ELF-1 (cell line): ENCODE measurements at places on chromosomes 6 and 20.

- no peak for DNase-seq
Measured at GRCh38 chr6:73614802-73615201, 39.0 kb downstream of the SLC17A5 start.

GRCh38 chr6:112149236-112149635, 61.8 kb downstream of the FAM229B start:
- no peak for DNase-seq

DNA sequence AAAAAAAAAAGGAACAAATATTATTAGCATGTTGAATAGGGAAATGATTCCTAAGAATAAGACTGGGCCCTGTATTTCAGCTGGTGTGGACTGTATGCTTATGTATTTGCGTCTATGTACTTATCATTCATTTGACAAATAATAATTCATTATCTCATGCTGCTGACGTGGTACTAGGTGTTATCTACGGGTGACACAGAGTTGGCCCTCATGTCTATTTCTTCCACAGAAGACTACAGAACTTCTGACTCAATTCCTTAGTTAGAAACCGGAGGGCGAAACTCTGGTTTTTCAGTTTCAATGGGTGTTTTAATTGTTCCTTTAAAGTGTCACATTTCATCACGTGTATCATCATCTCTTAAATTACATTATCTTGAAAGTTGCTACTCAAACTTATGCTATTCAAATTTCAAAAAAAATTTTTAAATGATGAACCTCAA, 305.9 kb downstream of the CLIC5 start:
- no peak for DNase-seq

DNA sequence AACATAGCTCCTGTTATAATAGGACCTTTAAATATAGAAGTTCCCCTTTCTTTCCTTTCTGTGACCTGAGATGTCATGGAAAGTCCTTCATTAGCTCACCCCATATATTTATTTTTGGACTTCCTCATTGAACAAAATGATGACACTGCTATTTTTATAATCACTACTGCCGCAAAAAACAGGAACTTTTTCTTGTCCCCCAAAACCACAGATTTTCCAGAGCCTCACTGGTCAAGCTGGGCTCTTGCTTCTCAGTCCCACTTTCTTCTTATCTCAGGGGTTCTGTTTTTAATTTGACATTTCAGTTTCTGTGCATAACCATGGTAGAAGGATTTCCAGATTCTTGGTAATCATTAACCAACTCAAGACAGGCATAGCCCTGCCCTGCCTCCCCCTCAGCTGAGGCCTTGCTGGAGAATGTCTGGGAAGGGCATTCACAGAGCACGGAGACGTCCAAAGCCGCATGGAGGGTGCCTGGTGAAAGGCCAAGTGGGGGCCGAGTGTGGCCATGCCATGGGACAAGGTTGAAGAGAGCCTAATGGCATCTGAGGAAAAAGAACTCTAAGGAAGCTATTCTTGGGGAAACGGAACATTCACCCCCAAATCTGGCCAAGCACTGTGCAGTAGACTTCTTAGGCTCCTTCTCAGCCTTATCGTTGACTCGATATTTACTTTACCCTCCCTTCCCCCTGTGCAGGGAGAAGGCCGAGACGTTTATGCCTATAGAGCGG, 73.7 kb downstream of the EDN1 start:
- DNase-seq: no peak

- DNase-seq: no peak
Measured at GRCh38 chr6:83097204-83097603, 29.7 kb downstream of the DOP1A start.

GRCh38 chr6:137970368-137970767, 103.3 kb downstream of the TNFAIP3 start:
- DNase-seq: no peak

DNA sequence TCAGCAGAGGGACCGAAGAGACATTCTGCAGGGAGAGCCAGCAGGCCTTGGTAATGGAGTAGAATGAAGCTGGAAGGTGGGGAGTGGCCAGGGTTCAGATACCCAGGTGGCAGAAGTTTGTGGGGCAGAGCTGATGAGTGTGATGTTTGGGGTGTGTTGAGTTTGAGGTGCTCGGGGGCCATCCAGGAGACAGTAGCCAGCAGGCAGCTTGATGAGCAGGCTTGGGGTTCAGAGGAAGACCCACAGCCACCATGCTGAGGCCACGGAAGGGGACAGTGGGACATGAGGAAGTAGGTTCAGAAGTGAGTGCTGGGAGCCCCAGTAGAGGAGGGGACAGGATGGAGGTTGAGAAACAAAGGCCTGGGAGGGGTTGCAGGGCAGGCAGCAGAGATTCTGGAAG, 11.1 kb upstream of the FOXS1 start:
- no peak for DNase-seq

DNA sequence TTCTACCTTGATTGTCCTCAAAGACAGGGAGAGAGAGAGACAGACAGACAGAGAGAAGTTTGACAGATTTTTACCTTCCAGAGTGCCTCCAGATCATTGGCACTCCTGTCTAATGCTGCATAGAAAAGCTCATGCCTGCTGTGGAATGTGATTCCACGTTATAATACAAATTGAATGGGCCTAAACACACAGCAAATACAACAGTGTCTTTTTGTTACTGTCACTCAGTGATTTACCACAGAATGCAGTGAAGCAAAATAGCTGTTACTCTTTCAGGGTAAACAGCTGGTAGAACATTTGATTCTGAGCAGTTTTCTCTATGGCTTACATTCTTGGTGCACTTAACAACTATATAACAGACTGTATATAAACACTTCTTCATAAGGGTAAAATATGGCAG, 558.7 kb downstream of the LMBRD1 start:
- DNase-seq: no peak

- no peak for DNase-seq
Measured at GRCh38 chr6:158647501-158647900, 2.4 kb upstream of the SYTL3 start.

GRCh38 chr6:44925100-44925739, 402.9 kb upstream of the RUNX2 start:
- DNase-seq: peak; percentile 5

DNA sequence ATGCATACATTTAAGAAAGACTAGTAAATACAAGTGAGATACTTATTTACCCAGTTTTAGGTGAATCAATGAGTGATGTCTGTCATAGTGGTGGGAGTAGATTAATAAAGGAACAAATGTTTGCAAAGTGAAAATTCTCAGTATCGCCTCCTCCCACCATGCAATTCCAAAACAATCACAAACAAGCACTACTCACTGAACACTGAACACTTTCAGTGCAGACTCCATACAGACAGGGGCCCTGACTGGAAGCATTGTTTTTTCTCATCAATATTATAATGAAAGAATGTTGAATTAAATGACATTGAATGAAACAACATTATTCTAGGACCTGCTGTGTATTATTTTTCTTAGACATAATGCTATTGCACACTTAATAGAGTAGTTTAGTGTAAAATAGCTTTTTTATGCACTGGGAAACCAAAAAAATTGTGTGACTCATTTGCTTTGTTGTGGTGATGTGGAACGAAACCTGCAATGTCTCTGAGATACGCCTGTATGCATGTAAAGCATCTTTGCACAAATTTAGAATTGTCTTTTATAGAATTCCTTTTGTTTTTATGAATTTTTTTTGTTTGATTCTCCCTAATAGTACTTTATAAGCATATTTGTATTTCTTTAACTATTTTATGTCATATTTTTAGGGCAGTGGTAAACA, 317.5 kb downstream of the UTRN start:
- DNase-seq: no peak

DNA sequence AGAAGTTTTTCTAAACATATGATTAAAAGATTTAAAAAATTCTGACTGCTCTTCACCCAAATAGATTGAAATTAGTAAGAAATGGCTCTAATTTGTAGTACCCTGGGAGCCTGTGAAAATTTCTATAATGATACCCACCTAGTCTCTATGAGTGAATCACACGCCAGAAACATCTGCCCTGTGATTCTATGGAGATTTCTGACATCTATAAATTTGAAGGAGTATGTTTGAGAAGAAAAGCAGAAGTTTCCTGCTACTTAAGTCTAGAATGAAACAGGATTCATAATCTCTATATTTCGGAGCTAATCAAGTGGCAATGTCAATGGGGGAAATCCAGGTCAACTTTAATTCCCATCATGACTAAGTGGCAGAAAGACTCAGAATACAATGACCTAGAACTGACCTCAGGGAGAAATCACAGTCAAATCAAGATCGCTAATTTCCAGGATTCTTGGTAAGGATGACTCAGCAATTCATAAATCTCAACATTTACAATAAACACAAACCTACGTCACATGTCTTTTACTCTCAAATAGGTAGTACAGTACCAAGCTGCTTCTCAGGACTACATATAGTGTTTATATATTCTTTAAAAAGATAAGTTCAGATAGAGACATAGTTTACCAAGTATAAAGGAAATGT, 186.2 kb upstream of the TNFAIP3 start:
- no peak for DNase-seq

- no peak for DNase-seq
Measured at GRCh38 chr20:64159286-64159680, 5.0 kb upstream of the MYT1 start.

DNA sequence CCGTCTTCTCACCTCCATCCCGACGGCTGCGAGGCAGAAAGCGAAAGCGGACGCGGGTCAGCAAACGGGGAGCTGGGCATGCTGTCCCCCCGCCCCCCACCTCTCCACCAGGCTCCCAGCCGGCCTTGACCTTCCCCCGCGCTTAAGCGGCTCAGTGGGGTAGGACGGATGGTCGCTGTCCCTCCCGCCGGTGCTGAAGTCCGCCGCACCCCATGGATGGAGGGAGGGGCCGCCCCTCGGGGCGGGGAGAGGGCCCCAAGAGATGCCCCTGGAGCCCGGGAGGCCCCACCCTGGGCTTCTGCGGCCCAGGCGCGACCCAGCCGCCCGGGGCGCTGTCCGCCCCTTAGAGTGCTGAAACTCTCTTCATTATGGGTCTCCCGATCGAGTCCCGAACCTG, at the start of gene KCNB1:
Gene KCNB1, minus strand, starts transcription at position 48 of the 397 bp plus-strand sequence. CDS start 188 bp downstream, outside the sequence.
- peak; percentile 89 for DNase-seq

DNA sequence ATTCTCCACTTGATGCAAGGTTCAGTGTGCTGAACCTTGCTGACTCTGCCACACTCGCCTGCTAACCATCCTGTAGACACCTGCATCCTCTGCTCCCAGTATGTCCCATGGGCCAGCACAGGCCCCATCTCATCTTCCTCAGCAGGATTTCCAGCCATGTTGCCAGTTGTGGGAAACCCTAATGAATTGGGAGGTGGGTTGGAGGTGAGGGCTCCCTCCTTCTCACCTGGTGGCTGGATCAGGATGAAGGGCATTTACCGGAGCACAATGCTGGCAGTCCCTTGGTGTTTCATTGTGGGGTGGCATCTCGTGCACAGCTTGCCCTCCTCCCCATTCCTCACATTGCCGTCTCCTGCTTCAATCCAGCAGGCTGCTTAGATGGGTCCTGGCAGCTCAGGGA, 204.3 kb upstream of the FOXQ1 start:
- DNase-seq: no peak

GRCh38 chr6:47633141-47633540, 65.2 kb upstream of the ADGRF4 start:
- peak; percentile 47 for DNase-seq

DNA sequence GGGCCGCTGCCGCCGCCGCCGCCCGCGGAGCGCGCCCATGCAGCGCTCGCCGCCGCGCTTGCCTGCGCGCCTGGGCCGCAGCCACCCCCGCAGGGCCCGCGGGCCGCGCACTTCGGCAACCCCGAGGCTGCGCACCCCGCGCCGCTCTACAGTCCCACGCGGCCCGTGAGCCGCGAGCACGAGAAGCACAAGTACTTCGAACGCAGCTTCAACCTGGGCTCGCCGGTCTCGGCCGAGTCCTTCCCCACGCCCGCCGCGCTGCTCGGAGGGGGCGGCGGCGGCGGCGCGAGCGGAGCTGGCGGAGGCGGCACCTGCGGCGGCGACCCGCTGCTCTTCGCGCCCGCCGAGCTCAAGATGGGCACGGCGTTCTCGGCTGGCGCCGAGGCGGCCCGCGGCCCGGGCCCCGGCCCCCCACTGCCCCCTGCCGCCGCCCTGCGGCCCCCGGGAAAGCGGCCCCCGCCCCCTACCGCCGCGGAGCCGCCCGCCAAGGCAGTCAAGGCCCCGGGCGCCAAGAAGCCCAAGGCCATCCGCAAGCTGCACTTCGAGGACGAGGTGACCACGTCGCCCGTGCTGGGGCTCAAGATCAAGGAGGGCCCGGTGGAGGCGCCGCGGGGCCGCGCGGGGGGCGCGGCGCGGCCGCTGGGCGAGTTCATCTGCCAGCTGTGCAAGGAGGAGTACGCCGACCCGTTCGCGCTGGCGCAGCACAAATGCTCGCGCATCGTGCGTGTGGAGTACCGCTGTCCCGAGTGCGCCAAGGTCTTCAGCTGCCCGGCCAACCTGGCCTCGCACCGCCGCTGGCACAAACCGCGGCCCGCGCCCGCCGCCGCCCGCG, 730 bp downstream of the INSM1 start:
- DNase-seq: peak; percentile 24

DNA sequence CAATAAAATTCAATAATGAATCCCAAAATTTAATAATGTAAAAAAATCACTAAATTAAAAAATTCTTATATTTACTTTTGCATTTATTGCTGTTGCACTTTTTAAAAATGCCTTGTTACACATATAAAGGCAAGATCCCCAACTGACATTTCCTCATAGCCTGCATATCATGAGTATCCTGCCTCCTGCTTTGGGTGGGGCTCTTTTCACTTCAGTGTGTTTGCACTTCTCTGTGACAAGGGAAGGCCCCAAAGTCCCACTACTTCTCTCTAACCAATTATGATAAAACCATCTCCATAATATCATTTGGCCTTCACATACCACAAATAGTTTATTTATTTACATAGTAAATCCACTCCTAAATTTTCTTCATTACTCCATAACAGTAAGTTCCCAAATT, 446.1 kb upstream of the MARCKS start:
- DNase-seq: no peak

- DNase-seq: peak; percentile 94
Measured at GRCh38 chr20:45293041-45294002, 13.3 kb upstream of the RBPJL start.

DNA sequence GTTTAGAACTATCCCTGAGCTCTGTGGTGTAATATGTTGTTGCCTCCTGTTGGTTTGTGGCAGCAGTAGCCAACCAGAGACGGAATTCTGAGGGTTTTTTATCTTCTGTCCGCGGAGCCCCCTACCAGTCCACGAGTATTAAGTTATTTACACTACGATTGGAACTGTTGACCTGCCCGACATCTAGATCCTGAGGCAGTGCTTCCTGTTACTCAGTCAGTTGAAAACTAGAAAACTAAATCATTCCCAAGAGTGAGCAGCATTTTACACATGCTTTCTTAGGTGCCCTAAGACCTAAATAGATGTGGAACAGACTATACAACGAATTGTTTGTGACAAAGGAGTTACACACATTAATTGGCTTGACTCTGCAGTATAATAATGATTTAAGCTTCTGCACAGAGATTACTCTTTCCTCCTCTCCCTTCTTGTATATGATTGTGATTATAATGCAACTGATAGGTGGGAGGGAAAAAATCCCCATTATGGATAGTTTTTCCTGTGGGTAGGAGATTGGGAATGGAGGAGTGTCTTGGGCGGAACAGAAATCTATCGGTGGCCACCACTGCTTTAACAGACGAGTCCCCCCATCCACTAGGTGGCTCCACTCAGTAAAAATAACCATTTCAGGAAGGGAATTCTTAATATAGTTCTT, 1.7 kb downstream of the LOC128125822 start:
- peak; percentile 57 for DNase-seq

- DNase-seq: no peak
Measured at GRCh38 chr6:5457041-5457440, 195.7 kb downstream of the FARS2 start.
